Kidney epithelial cell (primary cell): ENCODE measurements at places on chromosomes 11 and 22. TPM values are rescaled to one million over a fixed set of nuclear protein-coding genes. Genes with fewer than 3 reads are reported as not detected.

- no peak for DNase-seq
These were observed 8.4 kb downstream of the P2RY2 start for GRCh38 chr11:73226297-73227006.

DNA sequence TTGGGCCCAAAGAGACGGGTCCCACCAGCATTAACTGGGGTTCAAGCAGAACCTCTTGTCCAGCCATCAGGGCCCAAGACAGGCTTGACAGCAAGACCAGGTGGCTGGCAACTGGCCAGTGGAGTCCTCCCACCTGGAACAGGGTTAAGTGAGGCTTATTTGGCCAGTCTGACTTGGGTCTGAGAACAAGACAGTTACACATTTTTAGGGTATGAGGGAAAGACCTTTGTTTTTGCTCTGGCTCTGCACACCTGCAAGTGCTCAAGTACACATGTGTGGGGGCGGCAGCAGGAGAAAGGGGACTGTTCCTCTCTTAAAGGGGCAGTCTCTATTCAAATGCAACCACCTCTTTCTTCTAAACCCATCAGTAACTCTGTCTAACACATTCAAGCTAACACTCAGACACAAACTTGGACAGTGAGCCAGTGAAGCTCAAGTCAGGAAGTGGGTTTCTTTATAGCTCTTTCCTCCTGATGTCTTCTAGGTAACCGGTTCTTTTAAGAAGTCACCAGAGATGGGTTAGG is 116.2 kb downstream of the ETS1 start:
- DNase-seq, result no peak

- DNase-seq, result no peak
These were observed 49.0 kb downstream of the JHY start for GRCh38 chr11:122931510-122931909.

DNA sequence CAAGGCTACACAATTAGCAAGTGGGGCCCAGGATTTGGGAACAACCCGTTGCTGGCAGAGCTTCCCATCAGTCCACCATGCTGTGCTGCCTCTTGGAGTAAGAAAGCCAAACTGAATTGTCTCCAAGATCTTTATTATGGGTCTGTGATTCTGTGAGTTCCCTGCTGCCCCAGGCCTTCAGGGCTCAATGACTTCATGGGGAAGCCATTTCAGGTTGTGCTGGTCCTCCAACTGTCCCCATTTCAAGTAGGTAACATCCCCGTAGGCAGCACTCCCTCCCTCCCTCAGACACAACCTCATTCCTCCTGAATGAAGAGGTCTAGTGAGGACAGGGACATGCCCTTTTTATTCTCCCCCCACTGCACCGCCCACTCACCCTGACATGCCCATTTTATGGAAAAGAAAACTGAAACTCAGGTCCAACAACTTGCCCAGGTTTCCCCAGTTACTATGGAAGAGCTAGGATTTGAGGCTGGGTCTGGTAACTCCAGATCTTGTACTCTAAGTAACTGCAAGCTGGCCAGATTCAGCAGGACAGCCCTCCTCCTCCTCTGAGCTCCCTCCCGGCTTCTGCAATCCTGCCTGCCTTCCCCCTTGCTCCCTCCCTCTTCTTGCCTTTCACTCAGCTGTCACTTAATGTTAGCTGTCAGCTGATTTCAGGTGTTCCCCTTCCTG is 8.2 kb upstream of the YWHAH start:
- DNase-seq, result no peak

DEPDC7 gene
- total RNA-seq, result 0.55 and 0.63 TPM in 2 replicates

BDNF gene
- 4.3 and 4.8 TPM in 2 replicates for total RNA-seq

DNA sequence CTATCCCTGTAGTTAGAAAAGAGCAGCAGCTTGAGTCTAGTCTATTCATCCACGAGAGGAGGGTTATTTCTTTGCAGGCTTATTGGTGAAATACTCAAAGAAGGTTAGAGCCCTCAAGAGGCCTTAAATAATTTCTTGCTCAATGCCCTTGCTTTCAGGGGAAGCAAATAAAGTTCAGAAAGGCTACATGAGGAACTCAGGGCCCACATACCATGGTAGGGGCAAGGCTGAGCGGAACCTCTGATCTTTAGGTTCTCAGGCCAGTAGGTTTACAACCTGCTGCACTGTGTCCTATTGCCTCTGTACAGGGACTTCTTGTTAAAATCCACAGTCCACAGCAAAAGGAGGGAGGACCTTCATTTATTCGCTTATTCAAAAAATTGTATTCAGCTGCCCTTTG is 101.7 kb downstream of the ADAMTS15 start:
- no peak for DNase-seq

GRCh38 chr11:127996825-127997224 is 590.5 kb downstream of the ETS1 start:
- no peak for DNase-seq

DNA sequence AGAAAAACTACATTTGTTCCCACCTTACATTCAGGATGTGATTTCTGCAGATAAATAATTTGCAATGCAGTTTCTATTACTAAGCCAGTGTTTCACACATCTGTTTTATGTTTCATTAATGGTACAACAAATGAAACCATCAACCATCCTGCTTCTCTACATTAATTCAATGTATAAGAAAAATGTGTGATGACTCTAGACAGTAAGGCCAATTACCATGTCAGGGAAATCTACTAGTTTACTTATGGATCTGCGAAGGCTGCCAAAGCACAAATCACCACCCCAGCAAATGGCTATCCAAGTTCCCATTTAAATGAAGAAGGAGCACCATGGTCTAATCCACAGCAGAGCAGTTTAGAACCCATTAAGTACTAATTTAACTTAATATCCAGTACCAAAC is 50.1 kb upstream of the NCAM1 start:
- no peak for DNase-seq

- DNase-seq, result no peak
These were observed 739 bp downstream of the ZMAT5 start for GRCh38 chr22:29765905-29766631.

- DNase-seq, result no peak
These were observed 8.7 kb downstream of the PTH start for GRCh38 chr11:13486926-13487660.

DNA sequence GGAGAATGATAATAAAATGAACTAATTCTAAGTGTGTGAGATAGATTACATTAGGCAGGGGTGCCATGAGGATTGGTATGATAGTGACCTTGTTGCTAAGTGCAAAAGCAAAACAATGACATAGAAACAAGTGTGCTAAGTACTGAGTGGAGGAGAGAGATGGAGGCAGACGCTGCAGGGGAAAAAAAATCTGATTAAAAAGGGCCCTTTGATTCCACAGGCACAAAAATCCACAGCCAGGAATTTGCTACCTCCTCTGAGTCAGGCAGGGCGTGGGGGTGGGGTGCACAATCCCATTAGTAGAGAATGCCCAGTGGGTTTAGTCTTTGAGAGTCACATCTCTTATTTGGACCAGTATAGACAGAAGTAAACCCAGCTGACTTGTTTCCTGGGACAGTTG is at the start of gene CNTF:
Gene CNTF (plus strand): TSS at position 322 of the 400 bp plus-strand sequence. CDS start 88 bp downstream, outside the sequence.
- DNase-seq, result no peak

DNA sequence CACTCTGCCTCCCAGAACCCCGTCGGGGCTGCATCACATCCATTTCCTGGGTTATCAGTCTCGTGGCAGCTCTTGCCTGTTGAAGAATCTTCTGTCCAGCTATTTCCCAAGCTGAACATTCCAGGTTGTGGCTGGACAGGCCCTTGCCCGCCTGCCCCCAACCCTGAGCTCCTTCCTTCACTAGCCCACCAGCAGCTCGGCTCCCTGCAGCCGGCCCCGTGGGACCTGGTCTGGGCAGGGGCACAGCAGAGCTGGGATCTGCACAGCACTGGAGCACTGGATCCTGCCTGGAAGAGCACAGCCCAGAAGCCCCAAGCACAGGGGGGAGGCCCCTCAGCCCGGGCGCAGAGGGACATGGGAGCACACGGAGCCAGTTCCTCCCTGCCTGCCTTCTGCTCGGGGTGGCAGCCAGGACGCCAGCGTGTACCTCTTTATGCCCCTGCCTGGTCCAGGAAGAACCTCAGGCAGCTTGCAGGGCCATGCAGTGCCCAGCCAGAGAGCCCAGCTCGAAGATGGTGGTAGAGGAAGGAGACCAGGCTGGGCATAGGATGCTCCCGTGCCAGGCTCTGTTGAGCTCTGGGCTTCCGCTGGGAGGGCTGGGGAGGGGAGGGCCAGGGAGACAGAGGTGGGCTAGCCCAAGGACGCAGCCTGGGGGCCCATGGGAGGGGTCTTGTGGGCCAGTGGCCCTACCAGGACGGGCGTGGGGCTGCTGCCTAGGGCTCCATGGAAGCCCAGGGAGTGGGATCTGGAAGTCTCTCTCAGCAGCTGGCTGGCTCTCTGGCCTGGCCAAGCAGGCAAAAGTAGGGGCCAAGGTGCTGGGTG is 16.6 kb upstream of the GNB1L start:
- no peak for DNase-seq

CEP126 gene
- total RNA-seq, result 0.71 and 0.82 TPM in 2 replicates

NLRP14 gene
- not detected in 2 replicates for total RNA-seq

C11orf91 gene
- total RNA-seq, result not detected in 2 replicates

APOBEC3G gene
- total RNA-seq, result 8.1 and 9.7 TPM in 2 replicates

DNA sequence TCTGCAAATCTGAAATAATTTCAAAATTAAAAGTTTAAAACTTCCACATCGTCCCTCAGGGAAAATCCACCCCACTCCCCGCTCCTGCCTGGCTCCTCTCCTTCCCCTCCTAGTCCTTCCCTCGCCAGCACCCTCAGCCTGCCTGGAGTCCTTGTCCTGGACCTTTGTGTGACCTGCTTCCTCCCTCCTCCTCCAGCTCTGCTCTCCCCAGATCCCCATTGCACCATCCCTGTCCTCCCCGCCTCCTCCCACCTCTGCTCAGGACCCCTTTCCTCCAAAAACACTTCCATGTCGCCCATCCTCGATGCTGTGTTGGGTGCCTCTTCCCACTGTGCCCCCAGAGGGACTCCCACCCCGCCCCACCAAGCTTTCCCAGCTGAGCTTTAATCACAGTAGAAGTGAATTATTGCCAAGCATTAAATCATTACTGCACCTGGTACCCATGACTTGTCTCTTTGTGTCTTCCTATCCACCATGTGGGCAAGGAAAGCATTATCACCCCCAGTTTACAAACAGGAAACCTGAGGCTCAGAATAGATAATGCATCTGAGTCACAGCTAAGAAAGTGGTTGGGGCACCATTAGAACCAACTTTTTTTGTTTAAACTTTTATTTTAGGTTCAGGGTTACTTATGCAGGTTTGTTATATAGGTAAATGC is 2.4 kb upstream of the ZP1 start:
- DNase-seq, result no peak

TAGLN gene
- total RNA-seq, result 1,785 and 1,816 TPM in 2 replicates
